Osteoblast (primary cell): ENCODE measurements at places on chromosomes 12 and 14. TPM values are rescaled to one million over a fixed set of nuclear protein-coding genes. Genes with fewer than 3 reads are reported as not detected.

The C3AR1 gene
- 0.29 and 0.72 TPM in 2 replicates for total RNA-seq

The PLBD1 gene
- 2.9 and 4.7 TPM in 2 replicates for total RNA-seq

The ABCC9 gene
- total RNA-seq = 14.5 and 28.3 TPM in 2 replicates

The E2F7 gene
- 13.4 and 16.5 TPM in 2 replicates for total RNA-seq
